ENCODE measurements at places on chromosomes 1 and 21.

DNA sequence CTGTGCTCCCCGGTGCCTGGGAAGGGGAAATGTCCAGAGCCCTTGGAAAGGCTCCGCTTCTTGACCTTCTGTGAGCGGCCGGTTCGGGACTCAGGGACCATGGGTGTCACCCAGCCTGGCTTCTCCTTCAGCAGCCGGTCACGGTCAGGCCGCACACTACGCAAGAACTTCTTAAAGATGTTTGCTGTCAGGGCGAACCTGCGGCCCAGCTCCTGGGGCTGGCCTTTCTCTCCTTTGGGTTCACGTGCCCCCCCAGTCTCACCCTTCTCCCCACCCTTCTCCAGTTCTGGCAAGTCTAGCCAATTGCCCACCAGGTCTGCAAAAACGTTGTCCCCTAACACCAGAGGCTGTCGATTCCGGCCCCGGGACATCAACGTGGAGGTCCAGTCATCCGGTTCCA, 12.1 kb downstream of the INKA2 start:
- peak; percentile 72 for DNase-seq

- no peak for DNase-seq
Observed at GRCh38 chr1:147812799-147813198, 52.4 kb upstream of the GJA5 start.

DNA sequence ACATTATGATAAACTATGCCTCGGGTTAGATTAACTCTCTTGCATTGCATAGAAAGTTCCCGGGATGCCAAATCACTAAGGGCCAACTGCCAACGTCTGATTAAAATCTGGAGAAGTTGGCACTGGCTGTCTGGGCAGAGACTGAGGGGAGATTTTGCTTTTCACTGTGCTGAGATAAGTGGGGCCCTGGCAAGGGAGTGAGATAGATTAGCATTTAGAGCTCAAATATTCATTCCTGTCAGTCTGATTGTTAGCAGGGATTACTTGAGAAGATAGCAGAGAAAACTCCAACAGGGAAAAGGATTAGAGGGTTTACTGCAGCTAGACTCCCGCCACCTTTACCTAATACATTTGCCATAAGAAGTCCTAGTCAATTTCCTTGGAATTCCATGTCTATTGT, 714.1 kb upstream of the CHRM3 start:
- DNase-seq, result no peak

DNA sequence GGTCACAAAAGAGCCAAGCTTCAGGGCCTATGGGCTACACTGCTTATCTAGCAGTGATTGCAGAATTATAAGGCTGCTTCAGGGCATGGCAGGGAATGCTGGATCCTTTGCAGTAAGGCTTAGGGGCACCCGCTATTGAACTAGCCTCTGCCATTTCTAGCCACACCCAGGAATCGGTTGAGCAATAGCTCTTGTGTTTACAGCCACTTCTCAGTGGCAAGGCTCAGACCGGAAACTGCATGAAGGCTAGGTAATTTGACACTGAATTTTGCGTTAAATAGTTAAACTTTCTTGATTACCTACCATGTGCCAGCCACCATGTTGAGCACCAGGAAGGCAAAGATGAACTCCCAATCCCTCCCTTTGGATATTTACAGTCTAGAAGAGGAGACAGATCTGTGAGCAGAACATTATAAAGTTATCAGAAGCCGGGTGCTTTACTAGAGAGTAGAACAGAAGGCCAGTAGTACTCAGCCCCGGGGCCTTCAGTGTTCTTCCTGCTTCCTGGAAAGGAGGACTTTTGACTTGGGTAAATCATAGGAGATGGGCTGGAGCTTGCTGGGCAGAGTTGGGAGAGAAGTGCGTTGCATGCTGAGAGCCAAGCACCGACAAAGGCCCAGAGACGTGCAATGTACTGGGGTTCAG, 98.6 kb upstream of the LPGAT1 start:
- no peak for DNase-seq

Measured in cardiac septum (tissue), 1 donor.